ENCODE measurements at places on chromosomes 2 and 18. TPM values are rescaled to one million over a fixed set of nuclear protein-coding genes. Genes with fewer than 3 reads are reported as not detected.

SLC35F6 gene
- total RNA-seq = 20.6 TPM

SLC19A3 gene
- 1.3 TPM for total RNA-seq

CD28 gene
- 11.2 TPM for total RNA-seq

RASGRP3 gene
- 52.9 TPM for total RNA-seq

DNA sequence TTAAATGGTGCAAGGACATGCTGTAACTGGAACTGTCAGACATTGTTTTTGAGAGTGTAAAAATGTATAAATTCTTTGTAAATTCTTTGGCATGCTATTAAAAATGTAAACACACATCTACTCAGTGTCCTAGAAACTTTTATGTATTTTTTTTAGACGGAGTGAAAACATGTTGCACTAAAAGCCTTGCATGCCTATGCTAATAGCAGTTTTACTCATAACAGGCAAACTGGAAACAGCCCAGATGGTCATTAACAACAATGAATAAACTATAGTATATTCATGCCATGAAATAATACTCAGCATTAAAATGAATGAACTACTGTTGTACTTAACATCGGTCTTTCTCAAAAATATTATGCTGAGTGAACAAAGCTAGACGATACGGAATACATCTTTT, 954.8 kb upstream of the DDX18 start:
- no peaks in the 10 kb centered on the region for H3K36me3 ChIP-seq
- H3K27me3 ChIP-seq = no peaks in the 10 kb centered on the region
- no peak overlapping the region for H3K27ac ChIP-seq
- DNase-seq = no peak

DNA sequence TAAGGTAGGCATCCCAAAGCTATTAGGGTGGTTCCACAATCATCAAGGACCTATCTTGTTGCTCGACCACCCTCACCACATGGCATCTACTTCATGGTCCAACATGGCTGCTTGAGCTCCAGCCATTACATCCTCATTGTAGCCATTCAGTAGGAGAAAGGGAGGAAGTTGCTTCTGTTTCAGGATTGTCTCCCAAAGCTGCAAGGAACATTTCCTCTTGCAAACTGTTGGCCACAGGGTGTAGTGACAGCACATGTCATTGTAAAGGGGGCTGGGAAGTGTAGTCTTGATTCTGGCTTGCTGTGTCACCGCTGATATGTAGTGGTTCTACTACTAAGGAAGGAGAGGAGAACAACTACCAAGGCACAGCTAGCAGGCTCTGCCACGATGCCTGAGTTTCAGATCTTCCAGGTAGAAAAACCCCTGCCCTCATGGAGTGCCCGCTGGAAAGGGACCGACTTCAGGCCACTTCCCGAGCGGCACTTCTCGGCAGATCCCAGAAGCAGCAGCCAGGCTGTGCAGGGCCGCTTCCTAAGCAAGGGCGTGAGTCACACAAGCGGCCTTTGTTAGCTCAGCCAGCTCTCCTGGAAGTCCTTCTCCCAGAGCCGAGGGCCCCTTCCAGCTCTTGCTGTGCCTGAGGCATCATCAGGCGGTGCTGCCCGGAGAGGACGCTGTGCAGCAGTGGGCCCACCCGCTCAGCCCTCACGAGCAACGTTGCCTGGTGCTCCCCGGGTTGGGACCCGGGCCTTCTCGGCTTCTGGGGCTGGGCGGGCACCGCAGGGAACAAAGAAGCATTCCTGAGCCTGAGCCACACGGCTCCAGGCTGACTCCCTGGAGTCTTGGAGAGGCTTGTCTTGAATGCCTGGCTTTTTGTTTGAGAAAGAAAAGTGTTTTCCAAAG, 58.2 kb downstream of the HS6ST1 start:
- no peaks in the 10 kb centered on the region for H3K27me3 ChIP-seq
- H3K36me3 ChIP-seq = no peaks in the 10 kb centered on the region
- peaks cover 7% of the 10 kb centered on the region for H3K4me1 ChIP-seq
- no peak overlapping the region for H3K4me3 ChIP-seq

DNA sequence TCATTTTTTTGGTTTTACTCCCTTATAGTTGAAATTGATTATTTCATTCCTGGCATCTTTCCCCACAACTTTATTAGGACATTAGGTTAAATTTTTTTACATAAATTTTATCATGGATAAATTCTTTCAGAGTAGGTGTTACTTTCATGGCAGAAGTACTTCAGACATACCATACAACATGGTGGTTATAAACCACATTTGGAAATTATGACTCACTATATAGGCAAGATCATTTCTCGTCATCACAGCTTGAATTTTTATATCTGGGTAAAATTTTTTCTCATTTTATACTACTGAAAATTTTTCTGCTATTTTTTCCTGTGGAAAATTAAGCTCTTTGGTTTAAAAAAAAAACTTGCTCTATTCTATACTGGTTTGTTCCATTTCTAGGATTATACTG, 111.9 kb upstream of the COL5A2 start:
- no peaks in the 10 kb centered on the region for H3K36me3 ChIP-seq
- no peaks in the 10 kb centered on the region for H3K27me3 ChIP-seq
- H3K4me1 ChIP-seq = no peaks in the 10 kb centered on the region
- no peak overlapping the region for H3K27ac ChIP-seq

- no peaks in the 10 kb centered on the region for H3K27me3 ChIP-seq
- no peaks in the 10 kb centered on the region for H3K4me1 ChIP-seq
- DNase-seq = no peak
- no peak overlapping the region for H3K27ac ChIP-seq
Measured at GRCh38 chr18:33960417-33960816, 264.3 kb downstream of the NOL4 start.

DNA sequence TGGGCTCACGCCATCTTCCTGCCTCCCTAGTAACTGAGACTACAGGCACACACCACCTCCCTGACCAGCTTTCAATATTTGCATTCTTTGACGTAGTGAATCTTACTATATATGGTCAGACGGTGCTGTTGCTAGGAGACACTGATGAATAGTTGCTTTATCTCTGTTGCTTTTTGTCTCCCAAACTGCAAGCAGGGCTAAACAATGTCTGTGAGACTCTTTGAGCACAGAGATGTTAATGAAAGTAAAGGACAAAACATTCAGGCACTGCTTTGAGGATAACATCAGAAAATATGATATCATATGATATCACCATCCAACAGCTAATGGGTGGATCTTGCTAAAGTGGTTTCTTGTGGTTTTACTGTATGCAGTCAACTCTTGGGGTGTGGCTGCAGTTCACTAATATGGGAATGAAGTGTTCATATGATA, 43.0 kb downstream of the EMILIN2 start:
- no peak overlapping the region for H3K27ac ChIP-seq
- no peaks in the 10 kb centered on the region for H3K27me3 ChIP-seq
- H3K4me1 ChIP-seq = no peaks in the 10 kb centered on the region
- H3K36me3 ChIP-seq = no peaks in the 10 kb centered on the region
- no peak overlapping the region for H3K4me3 ChIP-seq
- DNase-seq = no peak
